Left hindlimb (tissue), 1 donor: ENCODE measurements at places on chromosomes 11 and 22.

DNA sequence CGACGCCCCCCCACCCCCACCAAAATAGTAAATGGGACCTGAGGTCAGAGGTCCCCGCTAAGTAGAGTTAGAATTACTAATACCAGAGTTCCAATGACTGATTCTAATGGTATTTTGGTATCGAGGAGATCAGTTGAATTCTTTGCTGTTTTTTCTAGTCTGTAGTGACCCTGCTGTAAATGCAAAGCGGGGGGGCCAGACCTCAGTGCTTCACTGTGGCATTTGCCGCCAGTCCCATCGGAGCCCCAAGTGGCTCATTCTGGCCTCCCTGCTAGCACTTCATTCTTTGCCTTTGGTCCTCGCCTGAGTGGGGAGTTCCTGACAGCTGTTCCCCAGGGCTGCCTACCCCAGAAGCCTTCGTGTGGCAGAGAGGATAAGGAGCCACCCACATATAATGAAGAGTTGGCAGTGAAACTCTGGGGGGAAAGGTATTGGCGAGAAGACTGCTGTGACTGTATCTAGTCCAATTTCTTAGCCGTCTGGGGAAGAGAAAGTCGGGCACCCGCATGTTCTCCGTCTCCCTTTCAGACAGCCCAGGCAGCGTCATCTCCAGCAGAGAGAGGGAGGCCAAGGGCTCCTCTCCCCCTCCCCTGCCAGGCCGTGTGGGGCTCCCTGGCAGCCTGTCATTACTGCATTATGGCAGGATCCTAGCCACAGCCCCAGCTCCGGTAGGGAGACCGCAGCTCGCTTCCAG lies 19.4 kb upstream of the CABP7 start:
- DNase-seq = no peak

GRCh38 chr11:73342633-73343032 lies 33.6 kb upstream of the RELT start:
- DNase-seq = no peak

DNA sequence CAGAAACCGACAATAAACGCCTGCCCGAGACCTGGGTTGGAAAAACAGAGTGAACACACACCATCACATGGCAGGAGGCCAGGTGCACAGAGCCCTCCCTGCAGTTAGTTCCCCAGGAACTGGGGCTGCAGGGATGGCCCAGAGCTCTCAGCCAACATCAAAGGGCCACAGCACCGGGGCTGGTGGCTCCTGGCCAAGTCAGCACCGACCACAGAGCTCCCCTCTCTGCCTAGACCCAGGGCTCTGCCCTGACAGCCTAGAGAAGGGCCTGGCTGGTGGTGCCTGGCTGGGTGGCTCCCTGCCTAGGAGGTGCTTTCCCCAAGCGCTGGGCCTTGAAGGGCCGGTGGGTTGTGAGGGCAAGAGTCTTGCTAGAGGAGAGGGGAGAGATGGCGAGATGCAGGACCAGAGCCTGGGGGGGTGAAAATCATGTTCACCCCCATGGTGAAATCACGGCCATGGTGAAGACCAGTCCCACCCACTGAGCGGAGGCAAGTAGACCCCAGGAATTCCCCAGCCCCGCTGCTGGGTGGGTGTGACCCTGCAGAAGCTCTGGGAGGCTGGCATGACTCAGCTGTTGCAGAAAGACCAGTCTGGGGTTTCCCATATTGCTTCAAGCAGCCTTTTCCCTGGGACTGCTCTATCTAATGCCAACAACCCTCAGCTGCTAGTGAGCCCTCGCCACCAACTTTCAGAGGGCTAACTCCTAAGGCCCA lies 7.2 kb upstream of the BID start:
- DNase-seq = no peak

DNA sequence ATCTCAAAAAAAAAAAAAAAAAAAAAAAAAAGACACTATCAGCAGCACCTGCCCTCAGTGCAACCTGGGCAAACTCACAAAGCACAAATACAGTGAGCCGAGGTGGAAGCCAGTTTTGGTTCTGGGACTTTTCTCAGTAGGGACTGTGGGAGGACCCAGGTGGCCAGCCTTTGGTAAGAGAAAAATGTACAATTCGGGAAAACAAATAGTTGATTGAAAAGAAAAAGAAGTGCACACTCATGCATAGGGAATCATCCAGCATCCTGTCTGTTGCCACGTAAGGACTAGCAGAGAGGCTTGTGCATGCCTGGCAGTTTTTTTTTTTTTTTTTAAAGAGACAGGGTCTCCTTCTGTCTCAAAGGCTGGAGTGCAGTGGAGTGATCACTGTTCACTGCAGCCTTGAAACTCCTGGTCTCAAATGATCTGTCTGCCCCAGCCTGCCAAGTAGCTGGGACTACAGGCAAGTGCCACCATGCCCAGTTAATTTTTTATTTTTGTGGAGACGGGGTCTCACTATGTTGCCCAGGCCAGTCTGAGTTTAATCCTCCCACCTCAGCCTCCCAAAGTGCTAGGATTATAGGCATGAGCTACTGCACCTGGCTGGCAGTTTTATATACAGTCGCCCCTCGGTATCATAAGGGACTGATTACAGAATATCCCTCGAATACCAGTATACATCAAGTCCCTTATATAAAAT lies 36.7 kb downstream of the TPST2 start:
- DNase-seq = no peak

DNA sequence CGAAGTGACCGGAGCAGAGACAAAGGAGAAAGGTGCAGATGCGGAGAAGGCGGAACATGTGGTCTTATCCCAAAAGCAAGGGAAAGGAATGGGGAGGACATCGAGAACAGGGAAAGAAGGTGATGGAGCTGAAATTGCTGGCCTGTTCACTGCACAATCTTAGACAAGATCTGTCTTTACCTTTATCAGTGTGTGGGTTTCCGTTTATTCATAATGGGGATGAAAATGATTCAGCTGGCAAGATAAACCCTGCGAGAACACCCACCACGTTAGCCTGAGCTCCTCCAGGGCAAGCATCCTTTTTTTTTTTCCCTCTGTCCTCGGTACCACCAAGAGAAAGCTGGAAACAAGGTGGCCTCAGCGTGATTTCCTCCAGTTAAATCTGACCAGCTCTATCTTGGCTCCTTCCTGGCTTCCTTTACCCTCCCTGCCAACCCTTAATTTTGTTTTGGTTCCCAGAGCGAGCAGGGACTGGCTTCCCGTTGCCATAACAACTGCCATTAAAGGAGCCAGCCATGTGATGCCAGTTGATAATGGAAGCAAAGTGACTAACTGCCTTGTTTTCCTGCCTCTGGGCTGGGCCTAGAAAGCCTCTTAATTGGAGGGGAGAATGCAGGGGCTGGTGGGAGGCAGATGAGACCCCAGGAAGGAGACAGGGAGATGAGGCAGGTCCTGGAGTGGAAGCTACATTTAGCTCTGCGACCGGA lies 4.2 kb downstream of the SGSM1 start:
- no peak for DNase-seq

- no peak for DNase-seq
These were observed 9.6 kb upstream of the APOBEC3B start for GRCh38 chr22:38972558-38972957.

GRCh38 chr11:88383447-88383846 lies 45.9 kb upstream of the CTSC start:
- no peak for DNase-seq

GRCh38 chr11:63667995-63668795 lies 3.0 kb downstream of the ATL3 start:
- no peak for DNase-seq

GRCh38 chr11:108199446-108200321 lies 22.8 kb downstream of the NPAT start:
- DNase-seq = no peak

DNA sequence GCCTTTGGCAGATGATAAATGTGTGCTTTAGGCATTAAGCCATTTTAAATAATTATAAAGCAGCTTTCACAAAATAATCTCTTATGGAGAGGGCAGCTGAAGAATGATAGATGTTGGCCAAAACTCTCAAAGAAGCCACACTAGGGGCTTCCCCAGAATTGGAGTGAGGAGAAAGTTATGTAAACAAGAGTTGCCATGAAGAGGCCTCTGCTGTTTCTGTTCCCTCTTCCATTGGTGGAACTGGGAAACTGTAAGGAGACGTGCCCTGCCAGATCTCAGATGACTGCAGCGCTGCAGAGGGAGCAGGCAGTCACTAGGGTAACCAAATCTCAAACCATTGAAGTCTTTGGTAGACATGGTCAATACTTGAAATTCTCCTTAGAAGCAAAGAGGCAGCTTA lies 19.4 kb upstream of the APLP2 start:
- DNase-seq = no peak

GRCh38 chr11:116513894-116514293 lies 258.9 kb downstream of the BUD13 start:
- no peak for DNase-seq

DNA sequence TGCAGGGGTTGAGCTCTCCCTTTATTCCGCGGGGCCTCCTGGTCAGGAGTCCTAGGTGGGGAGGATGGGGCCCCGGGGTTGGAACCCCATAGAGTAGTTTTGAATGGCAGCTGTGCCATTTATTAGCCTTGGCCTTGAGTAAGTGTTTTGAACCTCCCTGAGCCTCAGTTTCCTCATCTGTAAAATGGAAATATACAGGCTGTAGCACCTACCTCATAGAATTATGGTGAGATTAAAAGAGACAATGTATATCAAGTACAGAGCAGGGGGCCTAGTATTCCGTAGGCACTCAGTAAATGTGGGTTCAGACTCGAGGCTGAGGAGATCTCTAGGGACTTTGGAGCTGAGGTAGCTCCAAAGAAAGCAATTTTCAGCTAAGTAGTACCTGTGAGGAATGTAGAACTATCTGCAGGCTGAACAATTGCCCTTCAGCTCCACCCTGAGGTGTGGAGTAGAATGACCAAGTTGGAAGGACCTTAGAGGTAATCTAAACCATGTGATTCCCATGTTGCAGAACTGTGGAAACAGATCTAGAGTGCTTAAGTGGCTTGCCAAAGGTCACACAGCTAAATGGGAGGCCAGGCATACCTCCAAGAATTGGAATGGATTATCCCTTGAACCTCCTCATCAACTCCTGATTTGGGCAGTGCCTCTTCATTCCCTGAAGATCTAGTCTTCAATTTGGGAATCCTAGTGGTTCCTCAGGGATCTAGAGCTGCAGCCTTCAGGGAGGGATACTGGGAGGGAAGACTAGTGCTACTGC lies 682 bp downstream of the PGAP2 start:
- DNase-seq = no peak

DNA sequence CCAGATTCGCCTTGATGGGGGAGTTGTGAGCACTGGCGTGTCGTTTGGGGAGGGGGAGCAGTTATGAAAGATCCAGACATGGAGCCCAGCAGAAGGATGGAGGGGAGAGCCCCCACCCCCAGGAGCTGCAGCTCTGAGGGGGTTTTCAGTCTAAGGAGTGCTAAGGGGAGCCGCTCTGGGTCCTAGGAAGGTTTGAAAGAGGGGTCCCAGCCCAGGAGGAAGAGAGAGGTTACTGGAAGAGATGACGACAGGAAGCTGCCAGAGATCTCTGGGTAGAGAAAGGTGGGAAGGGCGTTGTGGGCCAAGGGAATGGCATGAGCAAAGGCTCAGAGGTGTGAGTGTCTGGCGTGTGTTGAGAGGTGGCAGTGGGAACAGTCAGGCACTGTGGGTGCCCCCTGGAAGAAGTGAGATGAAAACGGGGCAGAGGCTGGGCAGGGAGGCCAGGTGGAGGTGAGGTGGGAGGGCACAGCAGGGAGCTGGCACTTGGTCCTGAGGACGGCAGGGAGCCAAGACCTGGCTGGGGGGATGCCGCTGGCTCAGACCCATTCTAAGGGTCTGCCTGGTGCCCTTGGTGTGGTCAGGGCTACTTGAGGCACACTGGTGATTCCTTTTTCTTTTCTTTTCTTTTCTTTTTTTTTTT lies 1.8 kb downstream of the MGAT3 start:
- DNase-seq = no peak

- no peak for DNase-seq
These were observed 30.3 kb upstream of the SIK2 start for GRCh38 chr11:111571829-111572501.

GRCh38 chr11:8250981-8251615 lies 12.6 kb downstream of the LMO1 start:
- no peak for DNase-seq

DNA sequence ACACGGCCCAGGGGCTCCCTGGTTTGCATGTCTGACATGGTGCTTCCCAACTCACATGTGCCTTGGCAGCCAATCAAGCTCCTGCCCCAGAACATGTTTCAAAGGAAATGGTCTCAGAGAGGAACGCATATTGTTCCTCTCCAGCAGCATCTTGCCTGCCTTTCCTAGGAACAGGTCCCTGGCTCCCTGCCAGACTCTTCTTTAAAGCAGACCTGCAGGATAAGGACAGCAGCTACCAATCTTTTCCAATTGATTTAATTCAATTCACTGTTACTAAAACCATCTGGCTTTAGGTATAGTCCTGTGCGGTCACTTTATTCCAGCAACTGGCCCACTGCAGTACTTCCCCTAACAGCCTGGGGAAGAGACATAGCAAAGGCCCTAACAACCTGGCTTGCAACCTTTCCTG lies 79.9 kb downstream of the AMBRA1 start:
- DNase-seq = no peak

DNA sequence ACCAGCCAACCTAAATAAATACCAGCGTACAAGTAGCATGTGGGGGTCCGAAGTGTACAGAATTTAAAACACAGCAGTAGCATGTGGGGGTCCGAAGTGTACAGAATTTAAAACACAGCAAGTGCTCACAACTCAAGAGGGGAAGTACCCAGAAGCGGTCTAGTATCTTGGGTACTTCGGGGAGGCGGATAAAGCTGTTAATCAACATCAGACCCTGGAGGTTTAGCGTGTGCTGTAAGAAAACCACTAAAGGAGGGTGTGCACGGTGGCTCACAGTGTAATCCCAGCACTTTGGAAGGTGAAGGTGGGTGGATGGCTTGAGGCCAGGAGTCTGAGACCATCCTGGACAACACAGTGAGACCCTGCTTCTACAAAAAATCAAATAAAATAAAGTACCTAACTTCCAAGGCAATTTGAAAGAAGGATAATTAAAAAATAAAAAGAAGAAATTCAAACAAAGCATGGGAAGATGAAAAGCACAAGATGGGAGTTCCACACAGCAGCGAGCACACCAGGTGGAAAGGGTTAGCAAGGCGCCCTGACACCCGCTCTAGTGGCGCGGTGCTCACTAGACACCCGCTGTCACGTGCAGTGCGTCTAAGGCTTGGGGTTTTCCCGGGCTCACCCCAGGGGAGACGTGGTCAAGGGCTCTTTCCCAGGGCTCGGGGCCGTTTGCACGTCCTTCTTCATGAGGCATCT lies 35.0 kb upstream of the MOB2 start:
- DNase-seq = no peak

DNA sequence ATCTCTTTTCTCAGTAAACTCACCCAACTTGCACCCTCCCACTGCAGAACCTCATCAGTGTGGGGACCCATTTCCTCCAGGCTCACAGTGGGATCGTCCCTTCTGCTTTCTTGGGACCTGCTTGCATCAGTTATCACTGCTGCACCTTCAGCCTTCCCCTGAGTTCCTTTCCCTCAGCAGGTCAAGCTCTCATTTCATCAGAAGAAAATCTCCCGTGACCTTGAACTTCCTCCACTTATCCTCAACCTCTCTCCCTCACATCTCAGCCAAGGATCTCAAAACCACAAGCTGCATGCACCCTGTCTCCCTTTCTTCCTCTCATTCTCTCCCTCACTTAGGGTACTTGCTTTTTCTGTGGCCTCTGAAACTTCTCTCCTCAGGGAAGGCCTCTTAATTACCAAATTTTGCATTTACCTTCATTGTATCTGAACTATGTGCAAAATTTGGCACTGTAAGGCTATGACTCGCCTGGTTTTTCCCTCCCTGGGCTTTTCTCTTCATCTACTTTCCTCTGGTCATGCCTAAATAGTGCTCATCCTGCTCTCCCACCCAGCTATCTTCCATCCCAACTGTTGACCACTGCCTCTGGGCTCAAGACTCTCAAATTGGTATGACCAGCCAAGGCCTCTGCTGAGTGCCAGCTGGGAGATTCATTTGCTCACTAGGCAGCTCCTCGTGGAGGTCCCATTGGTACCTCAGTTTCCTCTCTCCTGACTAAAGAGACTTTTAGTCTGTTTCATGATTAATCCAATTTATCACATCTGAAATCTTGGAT lies 2.7 kb upstream of the RCE1 start:
- no peak for DNase-seq
